LHCN-M2 (cell line): ENCODE measurements at places on chromosomes 6 and 20.

DNA sequence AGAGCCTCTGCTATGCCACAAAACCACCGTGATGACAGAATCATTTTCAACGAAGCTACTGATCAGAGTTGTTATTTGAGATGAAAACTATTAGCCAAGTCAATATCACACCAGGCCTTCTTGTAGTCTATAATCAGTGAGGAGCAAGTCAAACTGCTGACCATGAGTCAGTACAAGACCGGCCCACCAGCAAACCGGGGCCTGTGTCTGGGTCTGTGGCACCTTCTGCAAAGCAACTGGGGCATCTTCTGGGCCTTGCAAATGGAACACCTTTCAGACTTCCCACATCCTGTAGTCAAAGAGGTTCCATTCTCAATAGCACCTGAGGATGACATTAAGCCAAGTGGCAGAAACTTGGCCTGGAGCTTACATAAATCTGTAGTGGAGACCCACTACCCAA lies 38.5 kb downstream of the CPXM1 start:
- no peak for DNase-seq

GRCh38 chr6:112335736-112336135 lies 11.4 kb upstream of the RFPL4B start:
- no peak for DNase-seq

DNA sequence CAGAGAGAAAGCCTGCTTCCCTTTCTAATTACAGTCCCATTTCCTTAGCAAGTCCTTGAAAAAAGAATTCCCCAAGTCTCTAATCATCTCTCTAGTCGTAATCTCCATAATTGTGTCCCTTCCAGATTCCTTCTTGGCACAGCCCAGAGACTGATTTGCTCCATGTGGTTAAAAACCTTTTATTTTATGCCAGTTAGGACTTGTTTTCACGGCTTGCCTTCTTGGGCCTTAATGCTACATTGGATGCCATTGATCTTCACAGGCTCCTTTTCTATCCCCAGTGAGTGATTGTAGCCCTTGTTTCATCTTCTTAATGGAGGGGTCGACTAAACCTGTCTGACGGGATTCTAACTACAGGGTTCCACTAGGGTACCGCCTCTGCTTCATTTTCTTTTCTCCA lies 650.6 kb upstream of the ARID1B start:
- no peak for DNase-seq

DNA sequence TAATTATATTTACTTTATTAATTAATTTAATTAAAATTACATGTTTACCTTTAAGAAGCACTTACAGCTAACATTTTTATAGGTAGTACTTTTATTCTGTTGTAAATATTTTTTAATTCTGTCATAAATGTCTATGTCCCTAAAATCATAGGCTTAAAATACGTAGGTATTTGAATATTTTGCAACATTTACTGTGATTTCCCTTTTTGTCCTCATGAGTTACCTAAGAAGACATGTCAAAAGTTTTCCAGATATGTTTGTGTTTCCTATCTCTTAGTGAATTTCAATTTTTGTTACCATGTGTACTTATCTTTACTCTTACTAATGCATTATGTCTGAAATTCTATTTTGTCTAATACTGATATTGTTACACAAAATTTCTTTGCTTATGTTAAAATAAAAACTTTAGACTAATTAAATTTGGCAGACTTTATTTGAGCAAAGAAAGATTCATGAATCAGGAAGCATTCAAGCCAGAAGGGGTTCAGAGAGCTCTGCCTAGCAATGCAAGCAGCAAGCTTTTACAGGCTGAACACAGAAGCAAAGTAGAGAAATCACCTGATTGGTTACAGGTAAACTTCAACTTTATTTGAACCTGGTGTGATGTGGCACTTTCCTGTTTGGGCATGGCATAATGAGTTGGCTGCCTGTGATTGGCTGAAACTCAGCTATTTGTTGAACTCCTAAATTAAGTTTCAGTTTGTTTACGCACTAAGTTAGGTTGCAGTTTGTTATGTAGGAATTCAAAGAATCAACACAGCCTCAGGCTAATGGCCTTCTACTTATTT lies 123.2 kb upstream of the TMEM170B start:
- no peak for DNase-seq

- no peak for DNase-seq
Measured at GRCh38 chr6:143685653-143686052, 7.9 kb downstream of the PHACTR2 start.

- no peak for DNase-seq
Measured at GRCh38 chr6:166308769-166309589, 787 bp upstream of the PRR18 start.

DNA sequence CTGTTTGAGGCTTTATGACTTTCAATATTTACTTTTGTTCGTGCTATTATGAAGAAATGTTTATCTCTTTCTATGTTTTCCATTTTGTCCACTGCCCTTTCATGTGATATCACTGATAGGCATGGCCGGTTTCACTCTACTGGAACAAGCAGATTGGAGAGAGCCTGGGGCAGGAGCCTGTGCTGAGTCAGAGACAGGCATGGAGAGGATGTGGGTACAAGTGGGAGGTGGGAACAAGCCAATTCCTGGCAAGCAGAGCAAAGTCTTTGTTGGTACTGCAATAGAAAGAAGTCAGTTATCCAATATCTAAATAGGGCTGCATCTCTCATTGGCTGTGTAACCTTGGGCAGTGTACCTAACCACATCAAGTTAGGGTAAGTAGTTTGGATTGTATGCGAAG lies 545.6 kb upstream of the MAP3K7 start:
- peak; percentile 1 for DNase-seq

- DNase-seq, result no peak
Measured at GRCh38 chr20:14526891-14527290, 189.5 kb upstream of the FLRT3 start.

GRCh38 chr20:17678886-17679285 lies 3.2 kb downstream of the RRBP1 start:
- no peak for DNase-seq

DNA sequence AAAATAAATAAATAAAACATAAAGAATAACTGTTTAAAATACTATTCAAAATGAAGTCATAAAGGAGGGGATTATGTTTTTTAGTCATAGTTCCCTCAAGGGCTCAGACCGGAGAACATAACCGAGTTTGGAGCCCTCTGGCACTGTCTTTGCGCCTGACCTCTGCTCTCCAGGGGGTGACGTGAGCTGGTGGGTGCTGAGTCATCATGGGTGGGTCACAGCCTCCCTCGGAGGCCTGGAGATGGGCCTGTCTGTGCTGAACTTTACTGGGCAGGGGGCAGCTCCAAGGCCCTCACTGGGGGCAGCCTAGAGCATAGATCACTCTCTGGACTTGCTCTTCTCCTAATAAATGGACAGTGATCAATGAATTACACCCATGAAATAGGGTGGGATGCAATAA lies 3.1 kb upstream of the MAVS start:
- peak; percentile 89 for DNase-seq

- DNase-seq, result no peak
Measured at GRCh38 chr20:48686238-48687116, 141.3 kb downstream of the PREX1 start.

DNA sequence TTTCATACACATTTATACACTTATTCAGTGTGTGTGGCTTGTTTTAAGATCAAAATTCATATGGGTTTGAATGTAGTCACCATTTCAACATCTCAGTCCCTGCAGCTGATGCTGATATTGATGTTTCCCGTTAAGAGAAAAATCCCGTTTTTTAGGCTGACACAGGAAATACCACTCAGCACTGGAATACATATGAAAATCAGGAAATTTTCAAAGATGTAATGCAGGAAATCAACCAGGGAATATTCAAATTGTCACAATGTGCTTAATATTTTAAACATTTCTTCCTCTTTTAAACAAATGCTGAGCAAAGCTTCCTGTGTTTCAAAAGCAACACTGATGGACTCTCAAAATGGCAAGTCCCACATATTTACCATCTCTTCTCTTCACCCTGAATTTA lies 94.5 kb upstream of the MARCKS start:
- no peak for DNase-seq
